ENCODE measurements at places on chromosomes 7 and 10.

DNA sequence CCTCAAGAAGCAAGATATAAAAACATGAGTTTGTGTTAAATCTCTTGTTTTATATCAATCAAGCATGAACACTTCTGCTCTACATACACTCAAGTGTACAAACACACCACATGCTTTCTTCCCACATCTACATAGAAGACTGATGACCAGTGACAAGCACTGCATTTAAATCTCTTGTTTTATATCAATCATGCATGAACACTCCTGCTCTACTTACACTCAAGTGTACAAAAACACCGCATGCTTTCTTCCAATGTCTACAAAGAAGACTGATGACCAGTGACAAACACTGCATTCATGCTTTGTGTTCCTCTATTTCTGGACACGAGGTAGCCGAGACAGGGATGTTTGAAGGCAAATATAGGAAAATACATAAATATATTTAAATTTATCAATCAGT lies 642.0 kb upstream of the PFKP start:
- DNase-seq: no peak

DNA sequence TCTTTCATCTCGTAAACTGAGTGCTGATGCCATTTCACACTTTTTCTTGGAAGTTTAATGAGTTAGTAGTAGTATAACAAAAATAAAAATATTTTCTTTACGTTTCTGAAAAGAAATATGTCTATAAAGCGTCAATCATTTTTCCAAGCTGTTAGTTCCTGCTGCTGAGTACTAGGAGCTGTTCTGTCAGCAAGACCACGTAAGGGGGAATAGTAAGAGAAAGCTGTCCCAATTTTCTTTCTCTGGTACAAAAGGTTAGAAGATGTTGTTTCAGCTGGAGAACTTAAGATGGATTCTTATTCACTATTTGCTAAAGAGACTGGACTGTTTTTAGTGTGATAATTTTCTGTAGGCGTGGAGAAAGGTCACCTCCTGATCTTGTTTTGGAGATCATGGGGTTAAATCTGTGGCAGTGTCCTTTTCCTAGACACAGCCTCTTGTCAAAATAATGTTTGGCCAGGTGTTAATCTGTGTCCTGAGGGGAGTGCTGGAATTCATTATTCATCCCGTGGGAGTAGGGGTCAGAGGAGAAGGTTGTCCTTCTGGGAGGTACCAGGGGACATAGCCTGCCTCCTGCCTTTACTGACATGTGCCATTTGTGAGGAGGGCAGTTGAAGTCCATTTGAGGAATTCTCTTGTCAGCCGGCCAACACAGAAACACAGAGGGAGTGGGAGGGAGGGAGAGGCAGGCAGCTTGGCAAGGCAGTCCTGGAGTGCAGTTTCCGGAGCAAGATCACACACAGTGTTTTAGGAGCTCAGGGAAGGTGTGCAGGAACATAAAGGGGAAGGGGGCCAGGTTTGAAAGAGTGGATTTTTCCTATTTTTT lies 368.7 kb downstream of the AUTS2 start:
- no peak for DNase-seq

- peak; percentile 30 for DNase-seq
These were observed 113.1 kb downstream of the CTTNBP2 start for GRCh38 chr7:117759950-117760640.

DNA sequence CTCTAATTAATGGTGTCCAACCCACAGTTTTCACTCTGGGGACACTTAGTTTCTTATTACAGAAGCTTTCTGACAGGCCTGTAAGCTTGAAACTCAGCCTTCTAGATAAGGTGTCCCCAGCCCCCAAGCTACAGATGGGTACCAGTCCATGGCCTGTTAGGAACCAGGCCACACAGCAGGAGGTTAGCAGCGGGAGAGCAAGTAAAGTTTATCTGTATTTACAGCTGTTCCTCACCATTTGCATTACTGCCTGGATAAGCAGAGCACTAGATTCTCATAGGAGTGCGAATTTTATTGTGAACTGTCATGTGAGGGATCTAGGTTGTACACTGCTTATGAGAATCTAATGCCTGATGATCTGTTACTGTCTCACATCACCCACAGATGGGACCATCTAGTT lies 93.7 kb downstream of the TMEM26 start:
- no peak for DNase-seq

- DNase-seq: peak; percentile 64
These were observed 124.0 kb upstream of the PTPN20 start for GRCh38 chr10:46787321-46787615.

GRCh38 chr7:94145602-94146001 lies 141.4 kb upstream of the BET1 start:
- DNase-seq: no peak

DNA sequence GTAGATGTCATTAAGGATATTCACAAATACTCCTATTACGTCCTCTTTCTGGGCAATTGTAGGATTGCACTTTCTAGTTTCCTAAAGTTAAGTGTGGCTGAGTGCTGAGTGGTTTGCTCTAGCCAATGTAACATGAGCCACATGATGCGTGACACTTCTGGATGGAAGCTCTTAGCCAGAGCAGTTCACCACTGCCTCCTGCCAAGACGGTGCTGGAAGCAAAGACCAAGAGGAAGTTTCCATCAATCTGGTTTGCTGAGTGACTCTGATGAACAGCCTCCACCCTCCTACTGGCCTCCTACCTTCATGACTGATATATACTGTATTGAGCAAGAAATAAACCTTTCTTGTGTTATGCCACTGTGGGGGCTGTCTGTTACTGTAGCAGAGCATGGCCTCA lies 318.1 kb downstream of the KCNMA1 start:
- peak; percentile 34 for DNase-seq

- DNase-seq: peak; percentile 85
These were observed 76.1 kb upstream of the PITRM1 start for GRCh38 chr10:3248526-3249306.

- DNase-seq: no peak
These were observed 32.7 kb downstream of the IL6 start for GRCh38 chr7:22759721-22760120.

- no peak for DNase-seq
These were observed 12.3 kb downstream of the SFXN3 start for GRCh38 chr10:101043363-101043707.

DNA sequence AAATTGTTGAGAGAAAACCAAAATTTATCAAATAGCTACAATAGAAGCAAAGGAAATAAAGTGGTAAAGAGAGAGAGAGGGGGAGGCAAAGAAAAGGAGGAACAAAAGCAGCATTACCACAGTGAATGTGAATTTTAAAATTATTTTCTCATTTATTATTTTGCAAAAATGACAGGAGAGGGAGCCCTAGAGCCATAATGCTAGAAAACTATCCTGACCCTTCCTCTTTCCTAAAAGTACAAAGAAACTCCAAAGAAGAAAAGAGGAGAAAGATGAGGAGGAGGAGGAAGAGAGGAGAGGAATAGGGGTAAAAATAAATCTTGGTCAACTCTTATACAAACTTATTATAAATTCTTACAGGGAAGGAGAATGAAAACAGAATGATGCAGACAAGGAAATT lies 921.5 kb downstream of the NRG3 start:
- DNase-seq: no peak

DNA sequence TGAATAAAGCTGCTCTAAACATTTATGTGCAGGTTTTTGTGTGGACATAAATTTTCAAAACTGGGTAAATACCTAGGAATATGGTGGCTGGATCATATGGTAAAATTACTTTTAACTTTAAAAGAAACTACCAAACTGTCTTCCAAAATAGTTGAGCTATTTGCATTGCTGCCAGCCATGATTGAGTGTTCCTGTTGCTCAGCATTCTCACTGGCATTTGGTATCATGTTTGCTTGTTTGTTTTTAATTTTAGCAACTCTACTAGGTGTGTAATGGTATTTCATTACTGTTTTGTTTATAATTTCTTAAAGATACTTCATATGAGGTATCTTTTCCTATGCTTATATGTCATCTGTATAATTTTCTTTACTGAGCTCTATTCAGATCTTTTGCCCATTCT lies 143.2 kb downstream of the POLR1F start:
- DNase-seq: no peak

GRCh38 chr7:151905766-151906165 lies 28.9 kb upstream of the PRKAG2 start:
- no peak for DNase-seq
